Motor neuron (in vitro differentiated cells): ENCODE measurements at places on chromosomes 2 and 18. TPM values are rescaled to one million over a fixed set of nuclear protein-coding genes. Genes with fewer than 3 reads are reported as not detected.

Gene MOGAT1
- not detected in 2 replicates for total RNA-seq

Gene AQP12B
- 0.07 TPM in 1 of 2 replicates, not detected in the other for total RNA-seq

Gene TNFRSF11A
- 0.57 and 0.87 TPM in 2 replicates for total RNA-seq

Gene INHA
- 1.2 and 1.5 TPM in 2 replicates for total RNA-seq

Gene B3GNT7
- total RNA-seq = 0.52 and 0.60 TPM in 2 replicates

Gene TUBA3E
- total RNA-seq = 0.19 and 0.49 TPM in 2 replicates

Gene FTCDNL1
- total RNA-seq = 1.6 and 2.0 TPM in 2 replicates

Gene ZNF385B
- 0.92 and 1.5 TPM in 2 replicates for total RNA-seq

Gene DCC
- 0.05 TPM in 1 of 2 replicates, not detected in the other for total RNA-seq

Gene C2orf80
- 0.61 and 1.6 TPM in 2 replicates for total RNA-seq

Gene ANKRD53
- total RNA-seq = 0.25 and 0.92 TPM in 2 replicates

Gene KIAA2012
- total RNA-seq = 0.15 and 0.24 TPM in 2 replicates

Gene RNU2-63P
- total RNA-seq = 17.0 TPM in 1 of 2 replicates, not detected in the other

Gene CRYBA2
- total RNA-seq = 1.4 TPM in 1 of 2 replicates, not detected in the other

Gene SP9
- total RNA-seq = 8.1 and 9.9 TPM in 2 replicates

Gene ALK
- total RNA-seq = 8.8 and 10.6 TPM in 2 replicates

Gene IL37
- not detected in 2 replicates for total RNA-seq

Gene GCG
- 0.39 TPM in 1 of 2 replicates, not detected in the other for total RNA-seq

Gene SH3RF3
- total RNA-seq = 3.4 and 3.9 TPM in 2 replicates

Gene ALLC
- total RNA-seq = 0.13 and 0.14 TPM in 2 replicates

Gene RGPD5
- total RNA-seq = 41.0 and 42.9 TPM in 2 replicates

Gene CPLX4
- 0.41 and 0.49 TPM in 2 replicates for total RNA-seq

Gene HAT1
- 29.8 and 30.7 TPM in 2 replicates for total RNA-seq

Gene APLF
- 1.8 TPM in 2 replicates for total RNA-seq

Gene LYG1
- 1.4 and 1.5 TPM in 2 replicates for total RNA-seq

Gene OSBPL1A
- 23.2 and 23.7 TPM in 2 replicates for total RNA-seq

Gene SPP2
- total RNA-seq = not detected in 2 replicates

Gene DPP4
- total RNA-seq = 1.0 and 1.7 TPM in 2 replicates
